ENCODE measurements at places on chromosomes 11 and 22.

- no peak for DNase-seq
Observed at GRCh38 chr11:120217941-120218694, 7.3 kb downstream of the OAF start.

- DNase-seq = no peak
Observed at GRCh38 chr11:1086171-1087102, 11.8 kb downstream of the MUC2 start.

- DNase-seq = no peak
Observed at GRCh38 chr11:36053281-36053680, 109.4 kb downstream of the LDLRAD3 start.

- DNase-seq = no peak
Observed at GRCh38 chr11:122268601-122269130, 152.7 kb upstream of the BLID start.

- no peak for DNase-seq
Observed at GRCh38 chr22:50343541-50343935, 411 bp downstream of the PPP6R2 start.

GRCh38 chr22:35746248-35746647, 28.6 kb downstream of the APOL5 start:
- no peak for DNase-seq

- no peak for DNase-seq
Observed at GRCh38 chr11:71568704-71569349, 3.5 kb downstream of the KRTAP5-10 start.

- no peak for DNase-seq
Observed at GRCh38 chr11:27353593-27354358, 9.2 kb downstream of the CCDC34 start.

- no peak for DNase-seq
Observed at GRCh38 chr11:81237139-81237538, 1496.5 kb downstream of the FAM181B start.

DNA sequence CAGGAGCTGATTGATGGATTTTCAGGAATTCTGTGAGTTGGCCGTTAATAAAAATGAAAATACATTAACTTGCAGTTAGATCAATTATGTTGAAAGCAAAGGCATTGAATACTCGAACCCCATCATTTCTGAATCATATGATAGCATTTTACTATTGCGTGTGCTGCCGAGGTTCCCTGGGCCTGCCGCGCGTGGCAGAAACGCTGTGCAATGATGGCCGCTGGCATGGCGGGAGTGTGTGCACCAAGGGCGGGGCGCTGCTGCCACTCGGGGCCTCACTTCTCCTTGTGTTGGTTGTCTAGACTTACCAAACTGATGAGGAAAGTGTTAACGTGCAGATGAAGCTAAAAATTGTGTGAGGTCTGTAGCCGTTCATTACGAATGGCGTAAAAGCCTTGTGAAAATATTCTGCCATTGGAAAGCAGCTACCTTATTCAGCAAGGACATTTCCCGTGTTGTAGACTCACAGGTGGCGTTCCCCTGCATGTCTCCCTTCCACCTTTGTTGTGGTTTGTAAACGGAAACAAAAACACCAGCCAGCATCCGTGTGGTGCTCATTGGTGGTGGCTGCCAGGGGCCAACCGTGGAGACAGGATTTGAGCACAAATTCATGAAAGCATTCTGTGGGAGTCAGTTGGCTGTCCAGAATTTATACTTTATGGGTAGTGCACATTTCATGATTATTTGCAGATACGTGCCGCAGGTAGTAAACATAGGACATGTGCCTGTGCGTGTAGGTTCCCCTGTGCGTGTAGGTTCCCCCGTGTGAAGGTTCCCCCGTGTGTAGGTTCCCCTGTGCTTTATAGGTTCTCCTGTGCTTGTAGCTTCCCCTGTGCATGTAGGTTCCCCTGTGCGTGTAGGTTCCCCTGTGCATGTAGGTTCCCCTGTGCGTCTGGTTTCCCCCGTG, 5.9 kb upstream of the GRAMD4 start:
- DNase-seq = peak; percentile 42

- peak; percentile 9 for DNase-seq
Observed at GRCh38 chr11:66891851-66892660, 35.2 kb downstream of the LRFN4 start.

- DNase-seq = no peak
Observed at GRCh38 chr22:22161924-22162851, 82.4 kb upstream of the VPREB1 start.

- DNase-seq = no peak
Observed at GRCh38 chr22:21959274-21960074, 6.8 kb upstream of the PPM1F start.

- no peak for DNase-seq
Observed at GRCh38 chr11:63745304-63746170, 23.0 kb downstream of the ZFTA start.

GRCh38 chr11:76209973-76210930, 4.0 kb upstream of the WNT11 start:
- no peak for DNase-seq

DNA sequence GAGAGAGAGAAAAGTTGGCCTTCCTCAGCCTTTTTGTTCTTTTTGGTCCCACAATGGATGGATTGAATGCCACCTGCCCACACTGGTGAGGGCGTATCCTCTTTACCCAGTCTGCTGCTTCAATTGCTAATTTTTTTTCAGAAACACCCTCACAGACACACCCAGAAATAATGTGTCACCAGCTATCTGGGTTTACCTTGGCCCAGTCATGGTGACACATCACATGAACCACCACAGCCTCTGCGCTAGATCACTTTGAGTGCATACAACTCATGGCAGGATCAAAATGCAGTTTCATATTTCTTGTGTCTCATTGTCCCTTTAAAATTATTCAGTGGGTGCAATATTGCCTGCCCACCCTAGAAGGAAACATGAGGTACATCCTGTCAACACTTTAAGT, 63.3 kb downstream of the ADAMTS15 start:
- no peak for DNase-seq

DNA sequence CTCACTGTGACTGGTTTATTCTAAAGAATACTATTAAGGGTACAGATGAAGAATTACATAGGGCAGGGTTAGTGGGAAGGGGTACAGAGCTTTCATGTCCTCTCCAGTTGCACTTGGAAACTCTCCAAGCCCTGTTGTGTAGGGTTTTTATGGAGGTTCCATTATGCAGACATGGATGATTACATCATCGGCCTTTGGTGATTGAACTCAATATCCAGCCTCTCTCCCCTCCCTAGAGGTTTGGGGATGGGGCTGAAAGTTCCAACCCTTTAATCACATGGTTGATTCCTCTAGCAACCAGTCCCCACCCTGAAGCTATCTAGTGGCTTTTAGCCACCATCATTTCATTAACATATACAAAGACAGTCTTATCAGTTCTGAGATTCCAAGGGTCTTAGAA, 472.6 kb downstream of the BUD13 start:
- DNase-seq = no peak

- no peak for DNase-seq
Observed at GRCh38 chr11:119297938-119298337, 19.0 kb downstream of the MCAM start.

- DNase-seq = no peak
Observed at GRCh38 chr11:82176365-82176764, 557.3 kb downstream of the FAM181B start.

DNA sequence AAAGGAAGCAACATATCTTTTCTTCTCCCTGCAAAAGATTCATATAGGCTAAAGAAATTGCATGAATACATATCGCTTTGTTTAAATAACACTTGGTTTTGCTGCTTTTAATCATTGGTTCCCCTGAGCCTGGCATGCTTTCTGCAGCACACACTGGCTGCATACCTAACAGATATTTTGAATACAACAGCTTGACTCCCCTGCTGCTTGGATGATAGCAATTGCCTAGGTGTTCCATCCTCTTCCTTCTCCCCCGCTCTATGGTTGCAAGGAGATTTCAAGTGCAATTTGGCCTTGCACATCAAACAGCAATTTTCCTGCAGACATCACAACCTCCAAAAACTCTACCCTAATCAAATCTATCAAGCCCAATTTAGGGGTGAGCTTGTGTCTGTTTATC, 430.0 kb downstream of the NTM start:
- no peak for DNase-seq

- no peak for DNase-seq
Observed at GRCh38 chr11:73510877-73511276, 87.0 kb downstream of the FAM168A start.

GRCh38 chr11:7892059-7892699, 38.9 kb downstream of the OR10A6 start:
- DNase-seq = no peak

- DNase-seq = no peak
Observed at GRCh38 chr11:60069450-60069849, 13.0 kb downstream of the MS4A3 start.

DNA sequence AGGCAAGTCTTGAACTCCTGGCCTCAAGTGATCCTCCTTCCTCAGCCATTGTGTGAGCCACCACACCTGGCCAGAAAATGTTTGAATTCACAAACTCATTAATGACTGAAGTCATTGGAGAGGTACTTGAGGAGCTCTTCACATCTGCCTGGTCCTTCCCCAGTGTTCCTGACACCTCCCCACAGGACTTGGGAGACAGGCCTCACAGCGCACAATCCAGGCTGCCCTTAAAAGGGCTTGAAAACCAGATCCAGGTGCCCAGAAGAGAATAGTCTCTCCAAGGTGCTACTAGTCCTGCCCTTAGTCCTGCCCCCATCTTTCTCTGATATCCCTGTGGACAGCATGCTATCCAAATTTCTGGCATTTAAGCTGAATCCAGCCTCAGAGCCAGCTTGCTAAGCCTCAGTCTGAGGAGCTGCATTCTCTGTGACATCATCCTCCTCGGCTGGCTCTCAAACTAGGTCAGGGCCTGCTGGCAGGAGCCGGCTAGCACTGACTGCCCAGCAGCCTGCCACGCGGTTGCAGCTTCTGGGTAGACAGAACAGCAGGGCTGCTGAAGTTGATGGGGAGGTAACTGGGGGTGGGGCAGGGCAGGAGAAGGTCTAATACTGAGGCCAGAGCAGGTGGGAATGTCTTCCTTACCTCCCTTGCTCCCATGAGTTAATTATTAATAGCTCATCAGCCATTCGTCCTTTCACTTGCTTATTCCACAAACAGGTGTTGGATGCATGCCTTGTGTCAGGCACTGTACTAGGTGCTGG, 35.3 kb upstream of the NECTIN1 start:
- DNase-seq = no peak

- no peak for DNase-seq
Observed at GRCh38 chr11:119169282-119169719, 776 bp downstream of the NLRX1 start.

GRCh38 chr11:109507836-109508561, 86.0 kb downstream of the C11orf87 start:
- no peak for DNase-seq

- no peak for DNase-seq
Observed at GRCh38 chr11:123797114-123797513, 9.0 kb downstream of the OR6M1 start.

DNA sequence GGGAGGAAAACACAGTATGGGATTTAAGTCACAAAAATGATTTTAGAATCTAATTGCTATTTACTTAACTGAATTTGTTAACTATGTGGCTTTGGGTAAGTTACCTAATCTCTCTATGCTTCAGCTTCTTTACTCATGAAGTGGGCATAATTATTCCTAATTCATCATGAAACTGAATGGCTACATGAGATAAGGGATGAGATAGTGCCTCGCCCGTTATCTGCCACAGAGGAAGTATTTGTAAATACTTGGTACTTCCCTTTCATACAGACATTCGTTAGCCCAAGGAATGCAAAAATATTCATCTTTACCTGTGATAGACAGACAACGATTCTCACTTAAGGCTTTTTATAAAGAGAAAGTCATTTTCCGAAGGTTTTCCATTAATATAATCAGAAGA, 221.2 kb upstream of the BLID start:
- DNase-seq = no peak

GRCh38 chr11:116890193-116890592, 52.8 kb upstream of the APOA1 start:
- no peak for DNase-seq

DNA sequence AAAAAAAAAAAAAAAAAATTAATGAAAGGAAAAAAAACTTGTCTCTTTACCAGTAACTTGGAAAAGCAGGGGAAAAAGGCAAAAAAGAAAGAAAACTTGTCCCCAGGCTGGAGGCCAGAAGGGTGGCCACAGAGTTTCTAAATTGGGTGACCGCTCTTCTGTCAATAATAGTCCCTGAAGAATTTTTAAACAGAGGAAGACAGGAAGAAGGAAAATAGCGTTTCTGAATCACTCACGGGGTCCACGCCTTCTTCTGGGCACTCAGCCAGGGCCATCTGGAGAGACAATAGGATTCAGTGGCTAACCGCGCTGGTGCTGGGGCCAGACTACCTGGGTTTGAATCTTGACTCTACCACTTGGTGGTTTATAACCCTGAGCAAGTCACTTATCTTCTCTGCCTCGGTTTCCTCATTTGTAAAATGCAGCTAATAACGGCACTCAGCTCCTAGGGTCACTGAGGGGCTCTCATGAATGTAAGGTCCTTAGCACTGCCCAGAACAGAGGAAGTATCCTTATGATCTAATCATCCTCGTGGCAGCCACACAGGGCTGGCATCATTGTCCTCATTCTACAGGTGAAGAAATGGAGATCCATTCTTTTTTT, 7.0 kb downstream of the C11orf86 start:
- DNase-seq = no peak

DNA sequence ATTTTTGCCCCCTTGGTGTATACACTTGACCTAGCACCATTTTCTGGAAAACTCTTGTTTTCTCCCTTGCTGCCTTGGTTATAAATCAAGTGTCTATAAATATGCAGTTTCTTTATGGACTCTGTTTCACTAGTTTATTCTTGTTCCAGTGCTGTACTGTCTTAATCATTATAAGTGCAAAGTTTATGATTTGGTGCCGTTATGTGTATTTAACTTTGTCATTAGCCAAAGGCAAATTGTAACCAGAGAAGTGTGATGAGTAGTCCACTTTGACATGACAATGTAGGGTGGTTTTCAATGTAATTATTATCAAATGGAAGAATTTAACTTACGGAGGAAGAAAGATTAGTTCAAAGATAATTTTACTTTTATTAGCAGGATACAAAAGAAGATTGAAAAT, 40.3 kb downstream of the SPECC1L start:
- DNase-seq = no peak

GRCh38 chr11:11968511-11969280, 39.7 kb downstream of the DKK3 start:
- DNase-seq = no peak

DNA sequence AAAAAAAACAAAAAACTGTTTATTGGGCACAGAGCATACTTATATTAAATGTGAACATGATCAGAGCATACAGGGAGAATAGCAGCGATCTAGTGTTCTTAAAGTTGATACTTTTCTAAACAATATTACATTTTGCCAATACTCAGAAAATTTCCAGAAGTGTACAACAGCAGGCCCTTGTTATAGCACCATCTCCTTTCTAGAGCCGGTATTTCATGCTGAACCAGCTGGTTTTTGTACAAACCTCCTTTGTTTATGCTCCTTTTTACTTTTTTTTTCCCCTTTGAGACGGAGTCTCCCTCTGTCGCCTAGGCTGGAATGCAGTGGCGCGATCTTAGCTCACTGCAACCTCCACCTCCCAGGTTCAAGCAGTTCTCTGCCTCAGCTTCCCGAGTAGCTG, 90.7 kb downstream of the PPP6R3 start:
- DNase-seq = no peak

DNA sequence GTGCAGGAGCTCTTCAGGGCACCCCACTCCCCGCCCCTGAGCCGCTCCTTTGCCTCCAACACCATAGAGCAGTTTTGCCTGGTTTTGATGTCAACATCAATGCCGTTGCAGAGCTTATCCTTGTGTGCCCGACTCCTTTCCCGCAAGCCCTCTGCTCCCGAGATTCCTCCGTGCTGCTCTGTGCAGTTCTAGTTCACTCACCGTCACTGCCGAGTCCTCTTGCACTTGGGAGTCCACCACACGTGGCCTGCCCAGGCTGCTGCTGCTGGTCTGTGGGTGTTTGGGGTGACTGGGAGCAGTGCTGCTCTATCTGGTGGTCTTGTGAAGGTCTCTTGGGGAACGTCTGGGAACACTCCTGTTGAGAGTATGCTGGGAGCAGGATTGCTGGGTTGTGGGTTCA, 63.8 kb upstream of the ANO1 start:
- DNase-seq = no peak

All from activated T-cell treated with anti-CD3 and anti-CD28 coated beads for 4 hours (primary cell).